ENCODE measurements at places on chromosomes 5 and 9.

- peak; percentile 28 for DNase-seq
Observed at GRCh38 chr9:37412431-37413151, 9.9 kb upstream of the GRHPR start.

DNA sequence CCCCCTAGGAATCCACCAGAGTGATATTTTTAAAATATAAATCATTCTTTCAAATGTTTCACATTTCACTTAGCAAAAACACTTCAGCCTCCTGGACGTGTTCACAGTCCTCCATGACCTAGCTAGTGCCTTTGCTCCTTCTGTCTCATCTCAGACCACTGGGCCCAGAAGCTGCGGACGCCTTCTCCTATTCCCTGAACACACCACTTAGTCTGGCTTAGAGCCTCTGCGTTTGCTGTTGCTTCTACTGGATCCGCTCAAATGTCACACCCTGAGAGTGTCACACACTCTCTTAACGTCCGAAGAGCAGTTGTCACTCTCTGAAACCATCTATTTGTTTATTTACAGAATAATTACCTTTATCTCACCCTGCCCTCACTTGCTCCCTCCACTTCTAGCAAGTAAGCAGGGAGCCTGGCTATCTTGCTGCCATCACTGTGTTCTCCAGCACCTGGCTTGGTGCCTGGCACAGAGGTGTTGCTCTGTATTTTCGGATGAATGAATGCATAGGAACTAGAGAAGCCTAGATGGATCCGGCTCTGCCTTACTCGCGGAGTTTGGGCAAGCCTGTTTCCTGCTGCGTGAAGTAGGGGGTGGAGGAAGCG, 1.2 kb upstream of the GRK6 start:
- DNase-seq: no peak

DNA sequence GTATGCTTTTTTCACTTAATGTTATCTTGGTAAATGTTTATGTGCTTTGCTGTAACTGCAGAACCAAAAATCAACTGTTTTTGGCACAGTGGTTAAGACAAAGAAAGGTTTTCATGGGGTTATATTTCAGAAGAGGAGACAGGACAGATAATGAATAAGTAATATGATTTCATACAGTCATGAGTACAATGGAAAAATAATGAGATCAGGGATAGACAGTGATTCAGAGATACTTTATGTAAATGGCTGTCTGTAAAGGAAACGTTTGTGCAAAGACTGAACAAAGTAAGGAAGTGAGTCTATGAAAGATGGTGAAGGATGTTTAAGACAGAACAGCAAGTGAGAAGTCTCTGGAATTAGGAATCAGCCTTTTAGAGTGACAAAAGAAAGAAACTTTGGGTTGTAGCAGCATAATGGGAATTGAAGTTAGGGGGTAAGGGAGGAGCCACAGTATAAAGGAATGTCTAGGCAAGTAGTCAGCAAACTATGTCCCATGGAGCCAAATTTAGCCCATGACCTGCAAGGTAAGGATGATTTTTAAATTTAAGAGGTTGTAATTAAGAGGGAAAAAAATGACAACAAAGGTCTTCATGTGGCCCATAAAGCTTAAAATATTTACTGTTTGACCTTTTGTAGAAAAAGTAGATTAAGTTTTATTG, 55.0 kb downstream of the TNPO1 start:
- no peak for DNase-seq

GRCh38 chr5:40334242-40334635, 345.5 kb upstream of the PTGER4 start:
- no peak for DNase-seq

DNA sequence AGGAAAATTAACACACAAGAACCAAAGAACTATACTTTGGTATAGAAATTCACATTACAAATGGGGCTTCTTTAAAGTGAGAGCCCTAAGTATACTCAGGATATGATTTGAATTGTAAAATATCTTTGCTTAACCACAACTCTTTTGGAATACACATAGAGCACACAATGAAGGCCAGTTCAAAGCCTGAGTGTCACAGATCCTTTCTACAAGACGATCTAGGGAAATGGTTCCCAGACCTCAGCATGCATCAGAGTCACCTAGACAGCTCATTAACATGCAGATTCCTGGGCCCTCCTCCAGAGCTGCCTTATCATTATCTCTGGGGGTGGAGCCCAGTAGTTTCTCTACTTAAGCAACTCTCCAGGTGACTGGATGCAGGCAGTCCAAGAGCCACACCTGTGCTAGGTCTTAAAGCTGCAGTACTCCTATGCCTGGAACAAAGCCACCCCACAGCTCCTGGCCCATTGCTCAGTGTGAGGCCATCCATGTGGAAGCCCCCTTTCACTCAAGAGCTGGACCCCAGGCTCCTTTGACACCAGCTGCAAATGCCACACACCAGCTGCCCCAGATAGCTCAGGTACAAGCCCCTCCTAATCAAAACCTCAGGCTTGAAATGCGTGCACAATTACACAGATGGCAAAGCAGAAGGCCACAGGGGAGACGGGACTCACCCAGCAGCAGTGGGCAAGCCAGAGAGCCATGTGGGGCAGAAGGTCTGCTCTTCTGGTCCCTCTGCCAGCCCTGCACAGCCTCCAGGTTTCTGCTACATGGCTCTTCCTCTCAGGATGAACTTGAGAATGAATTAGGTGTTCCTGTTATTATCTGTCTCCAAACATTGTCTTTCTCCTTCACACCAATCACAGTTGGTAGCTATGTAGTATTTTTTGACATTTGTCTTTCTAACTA, 106.1 kb downstream of the SH3TC2 start:
- DNase-seq: no peak

DNA sequence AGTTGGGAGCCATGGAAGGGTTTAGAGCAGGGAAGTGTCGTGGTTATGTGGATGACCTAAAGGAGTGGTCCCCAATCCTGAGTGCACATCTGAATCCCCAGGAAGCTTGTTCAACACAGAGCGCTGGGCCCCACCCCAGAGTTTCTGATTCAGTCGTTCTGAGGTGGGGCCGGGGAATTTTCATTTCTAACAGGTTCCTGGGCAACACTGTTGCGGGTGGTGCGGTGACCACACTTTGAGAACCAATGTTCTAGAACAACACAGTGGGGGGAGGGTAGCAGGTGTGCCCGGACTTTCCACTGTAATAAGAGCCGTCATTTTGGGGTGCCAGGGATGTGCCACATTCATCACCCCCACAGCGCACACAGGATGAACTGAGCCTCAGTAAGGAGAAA, 39.3 kb downstream of the DUSP1 start:
- no peak for DNase-seq

- DNase-seq: no peak
Observed at GRCh38 chr5:34507933-34508332, 148.2 kb upstream of the RAI14 start.

GRCh38 chr9:19431361-19432171, 22.8 kb downstream of the ACER2 start:
- no peak for DNase-seq

DNA sequence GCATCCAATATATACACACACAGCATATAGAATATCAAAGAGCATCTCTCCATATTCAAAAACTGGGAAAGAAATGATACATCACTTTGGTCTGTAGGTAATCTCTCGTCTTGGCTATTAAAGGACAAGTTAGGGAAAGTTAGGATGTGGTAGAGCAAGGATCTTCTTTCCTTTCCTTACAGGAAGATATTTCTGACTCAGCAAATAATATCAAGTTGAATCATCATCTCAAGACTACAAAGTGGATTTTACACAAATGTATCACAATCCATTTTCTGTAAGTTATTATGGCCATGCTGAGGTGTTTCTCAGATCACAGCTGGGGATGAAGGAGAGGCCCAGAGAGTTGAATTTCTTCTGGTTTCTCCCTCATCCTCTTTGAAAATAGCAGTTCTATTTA, 651.7 kb upstream of the CCNG1 start:
- DNase-seq: no peak

GRCh38 chr9:2150338-2150737, 135.2 kb downstream of the SMARCA2 start:
- DNase-seq: no peak

DNA sequence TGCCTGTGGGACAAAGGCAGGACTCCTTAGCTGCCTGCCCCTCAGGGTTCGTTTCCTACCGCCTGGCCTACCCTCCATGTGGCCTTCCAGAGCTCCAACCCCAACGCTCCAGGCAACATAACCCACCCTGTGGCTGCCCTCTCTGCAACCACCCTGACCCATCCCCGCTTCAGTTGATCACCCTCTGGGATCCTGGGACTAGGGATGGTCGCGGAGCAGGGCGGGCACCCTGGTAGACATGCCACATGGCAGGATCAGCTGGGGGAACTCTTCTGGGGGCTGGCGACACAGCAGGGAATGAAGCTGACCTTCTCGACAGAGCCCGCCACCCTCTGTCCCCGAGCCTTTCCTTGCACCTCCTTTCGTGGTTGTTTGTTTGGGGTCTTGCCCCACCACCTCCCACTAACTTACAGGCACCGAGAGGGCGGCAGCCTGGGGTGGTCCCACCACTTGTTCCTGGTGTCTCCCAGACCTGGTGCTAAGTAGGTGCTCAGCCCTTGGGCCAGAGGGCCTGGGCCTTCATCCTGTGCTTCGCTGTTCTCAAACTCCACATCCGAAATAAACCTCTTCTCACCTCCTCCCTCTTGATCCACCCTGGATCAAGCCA, 243.1 kb downstream of the PBX3 start:
- DNase-seq: no peak

- DNase-seq: peak; percentile 31
Observed at GRCh38 chr5:82622205-82622604, 344.1 kb upstream of the RPS23 start.

GRCh38 chr5:43007246-43007910, 32.7 kb downstream of the ANXA2R start:
- no peak for DNase-seq

DNA sequence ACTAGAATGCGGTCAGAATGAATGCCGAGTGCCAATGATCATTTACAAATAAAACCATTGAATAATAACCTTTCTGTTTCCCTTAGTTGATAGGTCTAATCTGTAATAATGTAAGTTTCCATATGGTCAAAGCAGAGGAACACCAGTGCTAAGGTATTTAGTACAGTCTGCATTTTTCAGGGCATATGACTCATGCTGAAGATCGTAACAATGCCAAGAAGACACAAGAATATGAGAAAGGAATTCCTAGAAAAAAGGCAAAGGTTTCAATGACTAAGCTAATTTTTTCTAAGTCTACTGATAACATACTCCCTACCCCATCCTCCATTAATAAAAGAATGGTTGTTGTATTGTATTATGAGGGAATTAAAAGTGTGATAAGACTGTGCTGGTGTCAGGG, 2.8 kb downstream of the OR1L8 start:
- peak; percentile 4 for DNase-seq

- no peak for DNase-seq
Observed at GRCh38 chr9:123031963-123032362, 1.5 kb upstream of the GPR21 start.

DNA sequence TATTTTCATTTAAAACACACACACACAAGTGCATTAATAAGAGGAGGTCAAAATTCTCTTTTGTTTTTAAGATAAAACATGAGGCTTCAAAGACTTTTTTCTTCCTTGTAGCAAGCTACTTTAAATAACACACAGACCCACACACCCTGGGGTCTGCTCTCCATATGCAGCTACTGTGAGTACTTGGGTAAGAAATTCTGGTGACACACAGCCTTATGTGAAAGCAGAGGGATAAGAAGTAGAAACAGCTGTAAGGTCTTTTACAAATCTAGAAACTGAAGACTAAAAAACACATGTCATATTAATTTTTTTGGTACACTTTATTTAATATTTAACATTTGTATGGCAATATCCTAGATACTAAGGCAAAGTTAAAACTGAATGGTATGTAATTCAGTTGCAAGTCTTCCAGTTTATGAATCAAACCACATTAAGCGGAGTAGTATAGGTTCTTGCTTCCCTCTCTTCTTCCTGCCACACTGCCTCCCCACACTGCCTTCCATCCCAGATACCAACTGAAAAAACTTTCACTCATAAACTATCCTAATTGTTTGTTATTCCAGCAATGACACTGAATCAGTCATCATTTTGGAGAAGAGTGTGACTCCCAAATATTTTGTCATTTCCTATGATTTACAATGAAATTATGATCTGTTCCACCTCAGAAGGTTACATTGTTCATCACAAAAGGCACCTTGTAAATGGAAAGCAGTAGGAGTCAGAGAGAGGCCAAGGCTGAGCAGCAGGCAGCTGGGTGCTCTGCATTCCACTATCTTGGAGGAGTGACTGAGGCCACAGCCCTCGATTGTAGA, 92.0 kb downstream of the PLCXD3 start:
- DNase-seq: no peak

- no peak for DNase-seq
Observed at GRCh38 chr5:115869256-115869795, 27.6 kb downstream of the AP3S1 start.

GRCh38 chr5:113063927-113064326, 87.3 kb downstream of the DCP2 start:
- DNase-seq: no peak
